Stimulated activated CD8-positive, alpha-beta memory T cell treated with anti-CD3 and anti-CD28 coated beads, Interleukin-15, amount 100 ng/mL, for 4 hours (primary cell): ENCODE measurements at places on chromosomes 13 and 19.

DNA sequence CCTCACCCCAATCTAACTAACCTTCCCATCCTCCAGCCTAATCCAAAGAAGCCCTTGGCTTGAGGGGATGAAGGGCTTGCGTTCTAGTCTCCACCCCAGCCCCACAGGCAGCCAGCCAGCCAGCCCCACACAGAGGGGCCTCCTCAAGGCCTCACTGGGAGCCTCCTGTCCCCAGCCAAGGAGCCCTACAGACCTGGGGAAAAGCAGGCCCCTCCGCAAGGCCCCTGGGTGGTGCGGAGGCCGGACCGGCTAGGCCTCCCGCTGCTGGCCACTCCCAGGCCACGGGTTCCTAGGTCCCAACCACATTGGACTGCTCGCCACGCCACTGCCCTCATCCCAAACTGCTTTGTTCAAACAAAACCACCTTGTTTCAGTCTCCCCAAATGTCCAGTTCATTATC, 78.0 kb downstream of the ZIC5 start:
- no peak for DNase-seq

DNA sequence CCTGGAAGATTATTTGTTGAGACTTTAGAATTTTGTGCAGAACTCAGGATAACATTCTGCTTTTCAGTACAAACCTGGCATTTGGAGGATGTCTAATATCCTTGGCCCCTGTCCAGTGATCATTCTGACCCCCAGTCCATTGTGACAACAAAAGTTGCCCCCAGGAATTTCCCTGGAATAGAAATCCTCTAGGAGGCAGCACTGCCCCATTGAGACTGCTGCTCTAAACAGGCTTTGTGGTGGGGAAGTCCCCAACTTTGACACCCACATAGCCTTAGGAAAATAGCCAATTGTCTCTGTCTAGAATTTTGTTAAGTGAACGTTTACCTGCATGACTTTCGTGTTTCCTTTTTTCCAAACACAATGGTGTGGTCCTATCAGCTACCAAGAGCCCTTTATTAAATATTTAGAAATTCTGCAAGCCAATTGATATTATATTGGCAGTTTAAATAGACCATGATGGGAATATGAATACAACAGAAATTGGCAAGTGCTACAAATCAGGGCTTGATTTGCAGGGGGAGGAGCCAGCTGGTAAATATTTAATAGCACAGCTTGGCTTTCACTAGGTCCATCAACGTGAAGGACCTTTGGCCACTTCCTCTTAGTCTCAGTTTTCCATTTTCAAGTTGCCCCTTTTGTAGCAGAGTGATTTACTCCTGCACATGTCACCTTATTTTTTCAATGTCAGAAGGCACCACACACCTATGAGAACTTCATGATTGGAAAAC, 451.7 kb downstream of the EFNB2 start:
- DNase-seq = no peak

GRCh38 chr19:45558399-45558878, 26.2 kb downstream of the OPA3 start:
- peak; percentile 13 for DNase-seq

DNA sequence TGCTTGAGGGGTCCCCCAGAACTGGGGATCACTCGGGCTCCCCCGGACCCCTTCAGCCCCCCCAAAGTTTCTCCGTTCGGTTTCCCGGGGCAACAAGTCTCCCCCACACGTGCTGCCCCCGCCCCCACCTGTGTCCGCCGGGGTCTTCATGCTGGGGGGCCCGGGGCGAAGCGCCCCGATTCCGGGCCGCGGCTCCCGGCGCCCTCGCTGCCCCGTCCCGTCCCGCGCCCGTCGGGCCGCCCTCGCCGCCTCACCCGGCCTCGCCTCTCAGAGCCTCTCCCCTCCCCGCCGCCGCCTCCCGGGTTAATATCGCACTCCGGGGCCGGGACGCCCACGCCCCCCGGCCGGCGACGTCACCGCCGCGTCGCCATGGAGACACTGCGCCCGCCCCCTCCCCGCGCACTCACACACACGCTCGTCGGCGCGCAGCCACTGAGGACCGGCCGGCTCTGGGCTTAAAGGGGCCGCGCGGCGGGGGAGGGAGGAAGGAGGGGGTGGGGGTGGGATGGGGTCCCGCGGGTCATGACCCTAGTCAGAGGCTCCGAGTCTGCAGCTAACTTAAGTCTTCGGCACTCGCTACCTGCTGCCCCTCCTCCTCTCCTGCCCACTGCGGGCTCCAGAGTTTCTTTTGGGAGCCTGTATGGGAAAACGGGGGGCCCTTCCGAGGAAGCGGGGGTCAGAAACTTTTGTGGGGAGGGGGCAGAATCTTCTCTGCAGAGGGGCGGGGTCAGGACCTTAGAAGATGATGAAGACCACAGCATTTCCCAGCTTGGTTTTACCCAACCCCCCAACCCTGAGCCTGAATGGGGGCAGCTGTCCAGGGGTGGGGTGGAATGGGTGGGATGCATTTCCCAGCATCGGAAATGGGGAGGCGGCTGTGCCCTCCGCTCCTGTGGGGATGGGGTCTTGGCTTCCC, at the start of gene ERF:
TSS of gene ERF (minus strand) at position 279 of the 916 bp plus-strand sequence. CDS start at position 150, 129 bp downstream.
- peak; percentile 83 for DNase-seq

DNA sequence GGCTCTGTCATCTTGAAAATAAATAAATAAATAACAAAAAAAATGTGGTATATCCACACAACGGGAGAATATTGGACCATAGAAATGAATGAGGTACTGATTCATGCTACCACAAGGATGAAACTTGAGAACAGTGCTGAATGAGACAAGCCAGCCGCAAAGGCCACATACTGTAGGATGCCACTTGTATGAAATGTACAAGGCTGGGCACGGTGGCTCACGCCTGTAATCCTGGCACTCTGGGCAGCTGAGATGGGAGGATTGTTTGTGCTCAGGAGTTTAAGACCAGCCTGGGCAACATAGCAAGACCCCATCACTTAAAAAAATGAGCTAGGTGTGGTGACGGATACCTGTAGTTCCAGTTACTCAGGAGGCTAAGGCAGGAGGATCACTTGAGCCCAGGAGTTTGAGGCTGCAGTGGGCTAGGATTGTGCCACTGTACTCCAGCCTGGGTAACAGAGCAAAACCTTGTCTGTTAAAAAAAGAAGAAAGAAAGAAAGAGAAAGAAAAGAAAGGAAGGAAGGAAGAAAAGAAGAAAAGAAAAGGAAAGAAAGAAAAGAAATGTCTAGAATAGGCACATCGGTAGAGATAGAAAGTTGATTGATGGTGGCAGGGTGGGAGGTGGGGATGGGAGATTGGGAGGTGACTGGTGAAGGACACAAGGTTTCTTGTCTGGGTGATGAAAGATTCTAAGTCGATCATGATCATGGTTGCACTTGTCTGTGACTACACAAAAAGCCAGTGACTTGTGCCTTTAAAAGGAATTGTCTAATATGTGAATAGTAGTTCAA, 20.3 kb downstream of the HPN start:
- no peak for DNase-seq

GRCh38 chr13:69856331-69856730, 251.3 kb upstream of the ATXN8OS start:
- DNase-seq = no peak

- DNase-seq = no peak
Measured at GRCh38 chr13:91630946-91631345, 232.5 kb downstream of the GPC5 start.

- DNase-seq = no peak
Measured at GRCh38 chr19:1170938-1171754, 2.9 kb downstream of the SBNO2 start.

DNA sequence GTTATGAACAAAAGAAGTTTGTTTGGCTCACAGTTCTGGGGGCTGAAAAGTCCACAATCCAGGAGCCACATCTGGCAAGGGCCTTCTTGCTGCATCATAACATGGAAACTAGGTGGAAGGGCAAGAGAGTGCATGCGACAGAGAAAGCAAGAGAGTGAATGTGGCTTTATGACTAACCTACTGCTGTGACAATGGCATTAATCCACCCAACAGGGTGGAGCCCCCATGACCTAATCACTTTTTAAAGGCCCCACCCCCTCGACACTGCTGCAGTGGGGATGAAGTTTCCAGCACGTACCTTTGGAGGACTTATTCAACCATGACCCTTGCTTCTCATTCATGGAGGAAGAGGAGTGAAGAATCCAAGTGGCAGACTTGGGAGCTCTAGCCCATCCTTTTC, 30.0 kb upstream of the RFXAP start:
- no peak for DNase-seq

GRCh38 chr13:106104281-106104901, 431.1 kb downstream of the EFNB2 start:
- no peak for DNase-seq

- DNase-seq = no peak
Measured at GRCh38 chr13:42229287-42229686, 42.7 kb upstream of the AKAP11 start.

DNA sequence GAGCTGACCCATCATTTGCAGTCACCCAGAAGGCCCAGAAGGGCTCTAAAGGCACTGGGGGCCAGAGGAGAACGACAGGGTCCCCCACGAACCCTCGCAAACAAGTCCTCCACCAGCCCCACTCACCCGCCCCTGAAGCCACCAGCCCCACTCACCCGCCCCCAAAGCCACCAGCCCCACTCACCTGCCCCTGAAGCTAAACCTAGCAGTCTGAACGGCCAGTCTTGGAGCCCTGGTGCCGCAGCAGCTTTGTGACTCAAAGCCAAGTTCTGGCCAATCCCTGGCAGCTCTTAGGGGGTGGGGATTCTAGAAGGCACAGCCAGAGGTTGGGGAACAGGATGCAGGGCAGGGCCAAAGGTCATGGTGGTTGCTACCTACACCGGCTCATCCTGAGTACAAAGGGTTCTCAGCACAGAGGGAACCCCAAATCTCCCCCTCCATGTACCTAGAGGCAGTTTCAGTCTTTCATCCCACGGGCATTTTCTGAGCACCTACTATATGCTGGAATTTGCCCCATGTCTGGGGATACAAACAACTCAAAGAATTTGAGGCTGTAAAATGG, at the start of gene IQCN:
TSS of gene IQCN (minus strand) at position 234 of the 562 bp plus-strand sequence. CDS start 4,974 bp downstream, outside the sequence.
- no peak for DNase-seq

- no peak for DNase-seq
Measured at GRCh38 chr13:114110091-114110829, 22.2 kb downstream of the RASA3 start.

DNA sequence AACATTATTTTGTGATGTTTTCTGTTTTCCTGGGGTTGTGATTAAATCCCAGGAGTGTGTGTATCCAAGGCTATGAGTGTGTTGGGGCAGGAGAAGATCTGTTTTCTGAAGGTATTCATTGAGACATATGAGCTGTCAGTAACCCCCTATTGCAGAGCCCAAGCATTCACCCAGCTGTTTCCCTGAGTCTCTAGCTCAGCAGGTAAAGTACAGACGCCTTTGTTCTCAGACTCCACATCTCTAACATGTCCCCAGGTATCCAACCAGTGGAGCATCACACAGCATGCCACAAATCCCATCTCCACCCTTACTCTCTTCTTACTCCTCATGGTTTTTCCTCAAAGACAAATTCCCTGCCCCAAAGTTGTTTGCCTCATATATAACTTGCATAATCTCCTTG, 213.6 kb downstream of the PCDH20 start:
- DNase-seq = no peak

DNA sequence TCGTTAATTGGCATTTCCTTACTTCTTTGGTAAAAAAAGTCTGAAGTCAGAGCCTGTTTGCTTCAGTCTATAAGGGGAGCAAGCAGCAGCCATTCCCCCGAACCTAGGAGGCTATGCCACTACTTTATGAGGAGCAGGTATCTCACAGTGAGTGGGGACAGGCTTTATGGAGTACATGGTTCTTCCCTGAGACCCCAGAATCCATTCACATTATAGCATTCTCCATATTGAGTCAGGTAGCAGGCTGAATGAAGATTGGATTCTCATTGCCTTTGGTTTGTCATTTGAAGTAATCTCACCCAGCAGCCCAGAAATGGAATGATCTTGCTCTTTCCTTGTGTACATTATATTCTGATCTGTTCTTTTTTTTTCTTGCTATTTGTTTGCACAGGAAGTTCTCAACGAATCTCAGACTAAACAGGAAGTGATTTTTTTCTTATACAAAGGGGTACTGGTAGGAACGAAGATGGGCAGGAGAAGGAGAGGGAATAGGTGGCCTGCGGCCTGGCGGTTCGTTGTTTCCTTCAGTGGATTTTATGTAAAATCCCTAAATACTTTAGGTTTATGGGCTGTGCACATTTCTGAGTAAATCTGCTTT, 74.4 kb downstream of the ARHGAP35 start:
- DNase-seq = no peak

DNA sequence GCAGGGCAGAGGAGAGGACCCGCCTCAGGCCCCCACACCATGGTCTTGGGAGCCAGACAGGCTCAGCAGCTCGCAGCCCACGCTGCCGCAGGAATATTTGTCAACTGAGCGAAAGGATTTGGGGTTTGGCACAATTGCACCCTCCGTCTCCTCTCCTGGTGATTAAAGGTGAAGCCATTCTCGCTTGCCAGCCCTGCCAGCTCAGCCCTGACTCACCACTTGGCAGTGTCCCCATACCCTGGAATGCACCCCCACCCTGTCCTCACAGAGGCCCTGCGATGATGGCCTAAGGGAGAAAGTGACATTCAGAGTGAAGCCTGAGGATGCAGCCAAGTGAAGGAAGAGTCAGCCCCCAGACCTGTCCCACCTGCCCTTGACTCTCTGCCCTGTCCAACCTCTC, 18.8 kb downstream of the CYTH2 start:
- no peak for DNase-seq

- no peak for DNase-seq
Measured at GRCh38 chr13:67229481-67230403, at the start of gene PCDH9. PCDH9 (minus strand) TSS chr13:67230336; CDS start chr13:67228440, 1,896 bp downstream.

DNA sequence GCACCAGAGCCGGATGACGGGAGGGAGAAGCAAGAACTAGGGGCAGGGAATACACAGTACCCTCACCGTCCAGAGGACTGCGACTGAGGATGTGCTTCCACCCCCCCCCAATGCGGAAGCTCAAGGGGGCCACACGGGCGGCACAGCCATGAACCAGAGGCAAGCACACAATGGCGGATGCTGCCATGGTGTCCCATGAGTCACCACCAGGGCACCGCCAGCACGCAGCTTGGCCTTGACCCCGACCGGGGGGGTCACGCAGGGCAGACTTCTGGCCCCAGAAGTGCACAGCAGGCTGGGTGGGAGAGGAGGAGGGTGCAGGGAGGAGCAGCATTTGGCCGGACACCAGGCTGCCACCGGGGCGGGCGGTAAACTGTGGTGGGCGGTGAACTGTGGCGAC, 83.5 kb upstream of the ZNF254 start:
- DNase-seq = no peak

DNA sequence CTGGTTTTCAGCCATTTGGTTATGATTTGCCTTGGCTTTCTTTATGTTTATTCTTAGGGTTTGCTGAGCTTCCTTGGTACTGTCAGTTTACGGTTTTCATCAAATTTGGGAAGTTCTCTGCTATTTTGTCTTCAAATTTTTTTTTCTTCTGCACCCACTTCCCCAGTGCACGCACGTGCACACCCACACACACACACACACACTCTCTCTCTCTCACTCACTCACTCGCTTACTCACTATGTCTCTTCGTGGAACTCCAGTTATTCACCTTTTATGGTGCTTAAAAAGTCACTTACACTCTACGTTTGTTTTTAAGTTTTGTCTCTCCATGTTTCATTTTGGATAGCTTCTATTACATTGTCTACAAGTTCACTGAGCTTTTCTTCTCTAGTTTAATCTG, 7.1 kb downstream of the AKAP11 start:
- DNase-seq = no peak
